ENCODE measurements at places on chromosomes 3 and 15.
A peak's percentile ranks its signal among the peaks of the same experiment; 100 is the strongest.

GRCh38 chr3:78765671-78766485, 1001.9 kb downstream of the ROBO1 start:
- DNase-seq, result no peak

DNA sequence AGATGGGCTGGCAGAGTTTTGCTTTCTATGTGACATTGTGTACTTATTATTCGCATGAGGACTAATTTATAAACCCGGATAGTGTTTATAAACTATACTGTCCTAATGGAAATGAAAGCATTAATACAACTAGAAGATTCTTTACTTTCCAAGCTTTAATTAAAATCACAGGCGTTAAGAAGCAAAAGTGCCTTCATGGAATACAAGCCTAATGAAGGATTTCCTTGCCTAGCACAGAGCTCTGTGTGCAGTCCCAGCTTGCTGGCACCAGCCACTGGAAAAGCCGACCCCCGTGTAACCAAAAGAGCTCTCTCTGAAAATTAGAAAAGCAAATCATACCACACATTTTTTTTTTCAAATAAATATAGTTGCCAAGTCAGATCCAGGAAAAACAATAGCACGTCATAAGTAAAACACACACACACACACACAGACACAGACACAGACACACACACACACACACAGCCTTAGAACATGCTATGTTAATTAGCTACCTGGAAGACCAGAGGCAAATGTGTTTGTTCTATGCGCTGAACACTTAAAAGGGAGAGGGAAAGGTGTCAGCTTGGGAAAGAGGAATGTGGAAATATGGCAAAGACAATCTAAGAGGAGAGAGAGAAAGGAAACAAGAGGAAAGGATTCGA, 1084.2 kb downstream of the TUSC7 start:
- DNase-seq, result no peak

DNA sequence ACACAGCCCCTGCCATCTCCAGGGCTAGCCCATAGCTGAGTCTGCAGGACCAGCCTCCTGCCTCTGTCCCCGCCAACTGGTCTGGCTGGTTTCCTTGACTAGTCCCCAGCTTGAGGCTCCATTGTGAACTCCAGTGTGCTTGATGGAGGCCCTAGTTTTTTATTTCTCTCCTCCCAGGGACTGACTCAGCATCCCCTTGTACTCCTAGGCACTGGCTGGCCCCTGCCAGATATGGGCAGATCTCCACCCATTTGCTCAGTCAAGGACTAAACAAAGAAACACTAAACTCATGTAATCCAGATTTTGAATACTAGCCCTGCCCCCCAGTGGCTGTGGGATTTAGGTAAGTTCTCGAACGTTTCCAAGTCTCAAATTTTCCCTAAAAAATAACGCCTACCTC, 415.4 kb upstream of the RORA start:
- DNase-seq, result no peak

- no peak for DNase-seq
These were observed 43.9 kb upstream of the POLG start for GRCh38 chr15:89378296-89379151.

GRCh38 chr3:186221760-186222378, 113.0 kb upstream of the ETV5 start:
- no peak for DNase-seq

GRCh38 chr3:30776186-30776815, 118.2 kb downstream of the GADL1 start:
- DNase-seq, result no peak

- DNase-seq, result no peak
These were observed 9.5 kb downstream of the TTBK2 start for GRCh38 chr15:42911058-42911592.

GRCh38 chr15:74635228-74635627, 19.6 kb downstream of the CLK3 start:
- DNase-seq, result peak; percentile 74

DNA sequence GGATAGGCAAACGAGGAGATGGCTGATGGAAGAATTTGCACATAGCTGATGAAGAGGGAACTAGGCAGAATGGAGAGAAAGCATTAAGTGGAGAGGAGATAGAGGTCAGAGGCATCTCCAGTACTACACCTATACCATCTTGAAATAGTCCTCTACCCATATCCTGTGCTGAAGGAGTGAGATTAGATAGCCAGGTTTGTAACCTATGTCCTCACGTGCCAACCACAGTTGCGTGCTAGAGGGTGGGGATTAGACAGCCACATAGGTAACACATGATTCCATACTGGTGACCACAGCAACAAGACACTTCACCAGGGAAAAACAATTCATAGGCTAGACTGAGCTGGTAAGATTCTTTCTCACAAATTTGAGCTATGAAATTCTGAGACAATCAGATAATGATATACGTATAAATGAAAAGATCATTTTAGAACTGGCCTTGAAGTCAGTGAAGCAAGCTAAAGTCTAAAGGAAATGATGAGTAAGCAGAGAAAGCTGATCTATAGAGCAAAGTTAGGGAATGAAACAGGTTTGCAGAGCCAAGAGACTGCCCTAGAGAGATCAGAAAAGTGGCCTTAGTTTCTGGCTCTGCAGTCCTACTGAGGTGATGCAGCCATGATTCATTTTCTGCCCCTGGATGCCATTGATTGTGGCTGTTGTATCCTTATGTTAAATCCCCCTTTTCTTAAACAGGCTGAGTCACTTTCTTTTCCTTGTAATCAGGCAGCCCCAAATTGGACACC, 17.7 kb downstream of the MYNN start:
- DNase-seq, result no peak

GRCh38 chr3:171358881-171359198, 101.4 kb downstream of the TNIK start:
- no peak for DNase-seq

All from stimulated activated CD4-positive, alpha-beta T cell treated with anti-CD3 and anti-CD28 coated beads, Interleukin-4, amount 100 ng/mL, for 1 hour (primary cell).